ENCODE measurements at places on chromosomes 11 and 22.
A peak's percentile ranks its signal among the peaks of the same experiment; 100 is the strongest.

DNA sequence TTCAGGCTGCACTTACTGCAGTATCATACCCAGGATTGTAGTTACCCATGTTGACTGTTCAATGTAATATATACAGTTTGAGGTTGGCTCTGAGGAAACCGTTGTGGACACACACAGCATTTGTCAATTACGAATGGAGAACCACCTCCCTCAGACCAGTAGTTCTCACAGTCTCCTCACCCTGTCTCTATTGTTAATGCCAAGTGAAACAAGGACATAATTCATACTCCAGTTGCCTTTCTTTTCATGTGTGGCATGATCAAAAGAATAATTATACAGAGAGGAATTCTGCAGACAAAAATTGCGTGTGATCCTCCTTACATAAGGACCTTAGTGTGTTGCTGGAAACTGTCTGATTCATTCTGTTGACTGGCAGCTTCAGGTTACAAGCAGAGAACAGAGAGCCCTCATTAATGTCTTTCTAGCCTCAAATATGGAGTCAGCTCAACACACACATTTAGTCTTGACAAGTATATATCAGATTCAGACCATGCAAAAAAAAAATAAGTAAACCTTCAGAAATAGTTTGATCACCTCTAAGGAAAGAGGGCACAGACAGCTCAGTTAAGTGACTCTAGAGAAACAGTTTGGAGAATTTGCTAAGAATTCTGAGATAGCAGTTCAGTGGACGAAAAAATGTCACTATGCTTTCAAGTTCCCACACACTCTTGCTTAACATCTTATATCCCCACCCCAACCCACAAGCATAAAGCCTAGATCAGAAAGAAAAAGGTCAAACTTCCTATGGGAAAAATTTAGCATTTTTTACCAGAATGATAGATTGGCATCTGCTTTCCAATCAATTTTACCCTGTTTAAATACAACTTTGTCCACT, 96.1 kb downstream of the MAML2 start:
- DNase-seq = no peak

DNA sequence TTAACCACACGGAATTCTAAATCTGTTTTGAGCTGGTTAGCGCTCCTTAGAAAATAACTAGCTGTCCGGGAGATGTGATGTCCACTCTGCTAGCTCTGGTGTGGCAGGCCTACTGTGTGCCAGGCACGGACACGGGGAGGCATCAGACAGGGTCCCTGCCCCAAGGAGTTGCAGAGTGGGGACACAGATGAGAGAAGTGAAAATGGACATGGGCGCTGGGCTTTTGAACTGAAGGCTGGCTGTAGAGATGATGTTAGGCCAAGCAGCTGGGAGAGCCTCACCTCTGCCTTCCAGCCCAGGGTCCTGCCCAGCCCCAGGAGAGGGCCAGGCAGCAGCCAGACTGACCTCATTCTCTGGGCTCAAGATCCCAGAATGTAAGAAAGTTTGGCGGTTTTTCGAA, 368.6 kb downstream of the CTTN start:
- DNase-seq = no peak

GRCh38 chr11:1205121-1205986, 17.5 kb upstream of the MUC5B start:
- DNase-seq = no peak

DNA sequence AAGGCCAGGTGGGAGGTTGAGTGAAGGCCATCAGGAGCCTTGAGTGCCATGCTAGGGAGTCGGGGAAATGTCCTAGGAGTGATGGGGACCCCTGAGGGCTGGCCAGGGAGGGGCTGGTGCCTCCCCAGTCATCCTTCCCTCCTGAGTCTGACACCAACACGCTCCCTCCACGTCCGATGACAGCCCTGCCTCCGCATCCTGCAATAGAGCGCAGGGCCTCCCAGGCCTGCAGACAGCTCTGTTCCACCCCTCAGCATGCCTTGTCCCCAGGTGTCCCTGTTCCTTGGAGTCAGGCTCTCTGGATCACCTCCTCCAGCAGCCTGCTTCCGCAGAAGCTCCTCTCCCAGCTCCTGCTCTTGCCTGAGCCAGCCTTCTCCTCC, 3.1 kb downstream of the RAC2 start:
- no peak for DNase-seq

DNA sequence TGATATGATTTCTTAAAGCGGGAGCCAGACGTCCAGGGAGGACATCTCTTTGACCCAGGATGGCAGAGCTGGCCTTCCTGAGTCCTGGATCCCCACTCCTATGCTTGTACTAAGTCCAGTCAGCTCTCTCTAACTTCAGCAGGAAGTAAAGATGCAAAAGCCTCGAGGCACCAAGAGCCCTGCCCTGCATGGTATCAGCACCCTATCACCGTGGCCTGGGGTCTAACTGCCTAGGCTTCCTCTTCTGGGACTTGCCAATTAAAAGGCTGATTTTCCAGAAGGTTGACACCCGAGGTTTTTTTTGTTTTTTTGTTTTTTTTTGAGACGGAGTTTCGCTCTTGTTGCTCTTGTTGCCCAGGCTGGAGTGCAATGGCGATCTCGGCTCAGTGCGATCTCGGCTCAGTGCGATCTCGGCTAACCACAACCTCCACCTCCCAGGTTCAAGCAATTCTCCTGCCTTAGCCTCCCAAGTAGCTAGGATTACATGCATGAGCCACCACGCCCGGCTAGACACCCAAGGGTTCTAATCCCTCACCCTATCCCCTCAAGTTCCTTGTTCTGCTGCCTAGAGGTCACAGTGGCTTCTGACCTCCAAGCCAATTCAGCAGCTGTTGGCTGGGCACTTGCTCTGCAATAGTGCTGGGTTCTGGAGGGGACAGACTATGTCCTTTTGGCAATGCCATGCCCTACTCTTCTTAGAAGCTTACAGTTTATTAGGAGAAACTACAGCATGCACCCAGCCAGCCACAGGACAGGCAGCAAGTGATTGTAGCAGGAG, 50.6 kb upstream of the FTH1 start:
- no peak for DNase-seq

DNA sequence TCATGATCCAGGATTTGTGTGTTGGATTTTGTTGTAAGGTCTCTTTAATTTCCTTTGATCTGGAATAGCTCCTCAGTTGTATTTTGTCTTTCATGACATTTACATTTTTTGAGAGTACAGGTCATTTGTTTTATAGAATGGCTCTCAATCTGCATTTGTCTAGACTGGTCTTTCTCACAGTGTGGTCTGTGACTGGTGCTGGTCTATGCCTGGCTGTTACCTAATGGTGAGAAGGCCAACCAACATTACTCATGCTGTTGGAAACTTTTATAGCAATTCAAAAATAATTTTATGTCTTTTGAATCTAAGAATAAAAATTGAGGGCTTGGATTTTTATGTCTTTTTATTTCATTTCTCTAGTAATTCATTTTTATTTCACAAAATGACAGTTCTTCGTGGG, 3.9 kb upstream of the NCR3LG1 start:
- DNase-seq = no peak

DNA sequence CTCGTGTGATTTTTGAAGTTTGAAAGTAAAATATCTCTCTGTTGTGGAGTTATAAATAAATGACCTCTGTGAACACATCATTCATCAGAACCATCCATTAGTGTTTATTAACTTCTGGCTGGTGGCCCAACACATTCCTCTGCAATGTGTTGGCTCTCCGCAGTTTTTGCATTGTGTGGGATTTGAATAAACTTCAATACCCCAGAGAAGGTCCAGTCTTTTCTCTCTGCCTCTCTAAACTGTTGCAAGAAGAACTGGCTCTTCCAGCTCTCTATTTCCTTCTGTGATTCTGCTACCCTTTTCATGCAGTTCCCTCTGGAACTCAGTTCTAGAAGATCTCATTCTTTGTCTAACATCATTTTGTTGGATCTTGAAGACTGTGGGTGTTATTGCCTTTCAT, 125.0 kb upstream of the ARHGAP42 start:
- no peak for DNase-seq

DNA sequence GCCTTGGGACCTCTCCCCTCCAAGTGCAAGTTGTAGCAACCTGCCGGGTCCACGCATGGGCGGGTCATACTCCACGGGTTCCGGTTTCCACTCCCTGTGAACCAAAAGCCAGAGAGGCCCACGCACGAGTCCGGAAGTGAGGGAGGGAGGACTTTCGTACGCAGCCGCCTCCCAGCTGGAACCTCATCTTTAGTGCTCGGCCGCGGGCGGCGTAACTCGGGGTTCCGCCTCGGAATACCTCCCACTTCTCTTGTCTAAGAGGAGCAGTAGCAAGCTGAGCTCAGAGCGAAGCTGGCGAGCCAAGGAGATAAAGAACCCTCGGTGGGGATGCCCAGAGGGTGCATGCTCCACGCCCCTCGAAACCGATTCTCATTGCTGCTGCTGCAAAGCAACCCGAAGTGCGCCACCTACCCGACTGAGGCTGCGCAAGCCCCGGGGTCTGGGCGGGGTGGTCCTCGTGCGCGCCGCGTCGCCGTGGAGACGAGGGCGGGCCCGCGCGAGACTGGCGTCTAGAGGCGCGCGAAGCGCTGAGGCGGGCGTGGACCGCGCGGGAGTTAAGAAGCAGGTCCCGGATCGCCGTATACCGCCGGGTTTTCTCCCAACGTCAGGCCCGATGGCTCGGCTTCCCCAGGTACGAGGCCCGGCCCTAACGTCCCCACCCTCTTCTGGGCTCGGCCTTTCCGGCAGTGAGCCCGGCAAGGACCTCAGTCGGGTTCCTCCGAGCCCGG, at the start of gene SFI1:
TSS of gene SFI1 (plus strand) at position 530 of the 728 bp plus-strand sequence. CDS start 11,749 bp downstream, outside the sequence.
- peak; percentile 95 for DNase-seq

- no peak for DNase-seq
These were observed 931.1 kb upstream of the TENM4 start for GRCh38 chr11:80371931-80372330.

GRCh38 chr22:49979587-49980264, 19.2 kb downstream of the PIM3 start:
- peak; percentile 33 for DNase-seq

DNA sequence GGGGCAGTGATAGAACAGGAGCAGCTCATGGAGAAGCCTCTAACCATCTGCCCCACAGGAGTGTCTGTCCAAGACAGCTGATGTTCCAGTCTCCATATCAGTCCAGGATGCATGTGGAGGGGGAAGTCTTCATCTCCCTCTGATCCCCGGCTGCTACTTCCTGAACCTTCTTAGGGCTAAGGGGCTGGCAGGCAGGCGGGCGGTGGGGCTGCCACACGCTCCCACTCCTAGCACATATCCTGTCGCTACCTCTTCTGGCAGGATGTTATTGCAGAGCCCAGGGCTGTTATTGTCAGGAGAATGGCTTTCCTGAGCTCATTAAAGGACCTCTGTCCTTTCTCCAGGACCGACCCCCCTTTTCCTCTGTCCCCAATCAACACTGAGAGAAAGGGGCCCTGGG, 25.4 kb downstream of the LRRC55 start:
- DNase-seq = no peak
